T47D (cell line): ENCODE measurements at places on chromosomes 2 and 18.

GRCh38 chr18:79234438-79234837, 161.3 kb upstream of the NFATC1 start:
- no peak for DNase-seq

GRCh38 chr18:50707855-50708469, 111.9 kb downstream of the MRO start:
- DNase-seq: no peak

GRCh38 chr2:222176890-222177289, 121.9 kb downstream of the PAX3 start:
- no peak for DNase-seq

GRCh38 chr2:10312437-10312957, 9.8 kb downstream of the HPCAL1 start:
- no peak for DNase-seq

- no peak for DNase-seq
These were observed 301.2 kb upstream of the ZNF804A start for GRCh38 chr2:184297085-184297484.

- peak; percentile 68 for DNase-seq
These were observed 31.4 kb upstream of the IL1B start for GRCh38 chr2:112867701-112868631.

DNA sequence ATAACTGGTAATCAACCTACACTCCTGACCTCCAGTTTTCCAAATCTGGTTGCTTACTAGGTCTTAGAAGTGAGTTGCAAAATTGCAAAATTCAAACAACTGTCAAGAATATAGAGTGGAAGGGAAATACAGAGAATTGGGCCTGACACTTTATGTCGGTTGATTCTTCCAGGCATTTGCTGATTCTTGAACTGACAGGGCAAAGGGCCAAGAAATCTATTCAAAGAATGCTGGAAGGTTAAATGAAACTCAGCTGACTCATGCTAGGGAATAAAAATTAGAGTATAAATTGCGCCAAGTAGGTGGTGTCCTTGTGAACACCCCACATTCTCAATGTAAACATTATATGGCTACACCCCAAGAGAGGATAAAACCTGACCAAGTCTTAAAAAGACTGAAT, 21.5 kb upstream of the ZSCAN30 start:
- DNase-seq: no peak

GRCh38 chr2:98034745-98035144, 39.0 kb upstream of the TMEM131 start:
- no peak for DNase-seq

DNA sequence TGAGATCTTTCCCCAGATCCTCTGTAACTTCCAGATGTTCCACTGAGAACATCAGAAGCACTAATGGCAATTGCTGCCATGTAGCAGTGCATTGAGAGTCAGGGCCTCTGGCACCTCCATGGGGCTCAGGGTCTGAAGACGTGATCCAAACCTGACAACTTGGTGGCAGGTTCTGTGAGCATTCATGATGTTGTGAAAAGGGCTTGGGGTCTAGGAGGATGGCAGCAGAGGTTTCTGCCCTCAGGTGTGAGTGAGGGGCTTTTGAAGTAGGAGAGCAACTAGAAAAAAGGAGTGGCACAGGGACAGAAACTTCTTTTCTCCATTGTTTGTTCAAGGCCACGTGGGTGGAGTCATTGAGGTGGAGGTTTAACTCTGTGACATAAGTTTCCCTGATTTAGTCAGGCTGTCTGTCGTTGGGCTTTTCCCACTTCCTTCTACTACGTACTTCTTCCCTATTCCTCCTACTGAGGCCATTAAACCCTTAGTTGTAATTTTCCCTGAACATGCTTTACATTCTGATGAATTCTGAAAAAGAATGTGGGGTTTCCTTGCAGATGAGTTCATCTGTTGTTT, 13.1 kb downstream of the CFLAR start:
- no peak for DNase-seq

DNA sequence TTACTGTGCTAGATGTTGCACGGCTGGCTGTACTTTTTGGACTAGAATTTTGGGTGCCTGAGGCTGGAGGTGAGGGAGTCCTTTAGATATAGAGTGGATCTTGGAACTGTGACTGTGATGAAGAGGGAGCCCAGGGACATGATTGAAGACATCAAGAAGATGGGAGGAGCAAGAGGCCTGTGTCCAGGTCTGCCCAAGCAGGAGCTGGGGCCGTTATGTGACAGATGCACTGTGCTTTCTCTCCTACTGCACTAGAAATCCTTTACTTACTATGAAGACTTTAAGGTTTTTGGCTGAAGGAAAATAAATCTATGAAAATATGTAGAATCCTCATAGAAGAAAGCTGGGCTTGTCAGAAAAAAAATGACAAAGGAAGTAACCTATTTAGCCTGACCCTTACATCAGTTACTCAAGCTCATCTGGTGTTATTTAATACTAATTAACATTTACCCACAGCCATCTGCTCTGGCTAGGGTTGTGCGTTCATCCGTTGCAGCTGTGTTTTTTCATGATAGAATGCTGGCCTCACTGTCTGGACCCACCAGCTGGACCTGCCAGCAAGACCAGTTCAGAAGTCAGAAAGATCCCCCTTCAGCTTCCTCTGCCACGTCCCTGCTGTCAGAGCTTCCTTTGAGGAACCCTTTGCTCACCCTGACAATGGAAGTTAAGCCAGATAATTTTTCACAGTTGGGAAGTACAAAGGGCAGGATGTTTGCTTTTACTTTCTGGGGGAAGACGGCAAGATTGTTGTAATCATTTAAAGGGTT, 16.7 kb downstream of the TSN start:
- DNase-seq: no peak

DNA sequence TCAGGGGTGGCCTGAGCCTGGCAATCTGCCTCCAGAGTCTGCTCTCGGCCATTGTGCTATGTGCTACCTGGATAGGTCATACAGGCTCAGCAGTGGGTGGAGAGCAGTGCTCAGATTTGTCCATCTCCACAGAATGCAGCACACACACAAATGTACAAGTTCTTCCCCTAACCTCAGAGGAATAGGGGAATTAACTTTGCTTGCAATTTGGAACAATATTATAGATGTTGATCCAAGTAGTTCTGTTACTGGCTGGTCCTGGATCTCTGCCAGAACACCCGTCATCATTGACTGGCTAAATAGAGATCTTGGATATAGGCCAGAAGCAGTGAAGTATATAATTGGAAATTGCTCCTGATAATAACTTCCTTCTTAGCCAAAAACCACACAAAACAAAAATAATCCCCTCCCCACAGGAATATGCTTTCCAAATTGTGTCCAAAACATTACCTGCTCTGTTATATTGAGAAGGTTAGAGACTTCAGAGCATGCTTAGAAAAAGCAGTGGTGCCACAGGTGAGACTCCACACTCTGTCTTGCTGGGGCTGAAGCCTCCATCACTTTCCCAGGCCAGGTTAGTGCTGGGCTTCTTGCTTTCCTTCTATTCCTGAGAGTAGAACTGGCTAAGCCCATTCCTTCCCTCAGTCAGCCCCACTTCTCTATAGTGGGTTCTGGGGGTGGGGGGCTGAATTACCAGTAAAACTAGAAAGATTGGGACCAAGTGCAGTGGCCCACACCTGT, 38.8 kb downstream of the NCAPH start:
- peak; percentile 15 for DNase-seq

GRCh38 chr2:12087175-12087574, 340.7 kb downstream of the LPIN1 start:
- no peak for DNase-seq

DNA sequence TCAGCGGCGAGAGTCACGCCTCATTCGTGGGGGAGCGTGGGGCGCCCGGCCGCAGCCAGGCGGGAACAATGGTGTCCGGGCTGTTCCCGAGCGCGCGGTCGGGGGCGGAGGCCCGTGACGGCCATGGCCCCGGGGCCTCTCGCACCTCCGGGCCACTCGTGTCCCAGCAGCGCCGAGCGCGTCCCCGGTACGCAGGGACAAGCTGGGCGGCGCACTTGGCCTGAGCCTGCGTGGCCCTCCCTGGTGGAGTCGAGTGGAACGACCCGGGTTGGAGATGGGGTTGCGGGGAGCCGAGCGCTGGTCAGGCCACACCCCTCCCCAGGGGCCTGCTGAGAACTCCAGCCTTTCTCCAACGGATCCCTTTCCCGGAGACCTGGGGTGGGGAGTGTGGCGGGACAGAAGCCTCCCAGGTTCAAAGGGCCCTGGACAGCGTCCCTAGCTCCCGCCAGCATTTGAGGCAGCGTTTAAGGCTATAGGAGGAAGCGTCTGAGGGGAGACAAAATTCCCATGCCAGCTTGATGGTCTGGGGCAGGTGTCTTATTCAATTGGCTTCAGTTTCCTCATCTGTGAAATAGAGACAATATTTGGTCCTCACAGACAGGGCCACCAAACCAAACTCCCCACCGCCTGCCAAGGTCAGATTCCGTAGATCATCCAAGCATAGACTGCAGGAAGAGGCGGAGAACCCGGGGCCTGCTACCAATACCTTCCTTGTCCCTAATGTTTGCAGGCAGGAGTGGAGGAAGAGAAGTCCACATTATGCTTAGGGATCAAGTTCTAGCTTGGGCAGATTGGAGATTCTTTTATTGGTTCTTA, 553 bp downstream of the CNDP2 start:
- peak; percentile 73 for DNase-seq
